H4 (cell line): ENCODE measurements at places on chromosomes 5 and 9. TPM values are rescaled to one million over a fixed set of nuclear protein-coding genes. Genes with fewer than 3 reads are reported as not detected.

AJM1 gene
- total RNA-seq = 0.06 and 0.21 TPM in 2 replicates

DNA sequence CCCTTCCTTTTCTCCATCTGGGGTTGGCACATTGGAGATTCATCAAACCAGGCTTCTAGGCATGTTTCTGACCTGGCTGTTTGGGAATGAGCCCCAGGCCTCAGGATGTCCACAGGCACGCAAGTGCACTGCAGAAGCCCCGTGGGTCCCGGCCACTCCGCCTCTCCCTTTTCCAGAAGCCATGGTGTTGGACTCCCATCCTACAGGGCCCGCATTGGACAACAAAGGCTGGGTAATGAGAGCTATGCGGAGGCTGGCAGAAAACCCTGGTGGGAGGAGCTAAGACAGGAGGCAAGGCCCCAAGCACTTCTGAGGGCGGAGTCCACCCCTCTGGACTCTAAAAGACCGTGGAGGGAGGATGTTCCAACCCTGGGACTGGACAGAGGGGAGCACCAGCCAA is 160.6 kb downstream of the OLFM1 start:
- DNase-seq = no peak

GRCh38 chr9:77927265-77927664 is 104.3 kb downstream of the GNAQ start:
- peak; percentile 68 for DNase-seq

LCN12 gene
- total RNA-seq = not detected in 2 replicates

DNA sequence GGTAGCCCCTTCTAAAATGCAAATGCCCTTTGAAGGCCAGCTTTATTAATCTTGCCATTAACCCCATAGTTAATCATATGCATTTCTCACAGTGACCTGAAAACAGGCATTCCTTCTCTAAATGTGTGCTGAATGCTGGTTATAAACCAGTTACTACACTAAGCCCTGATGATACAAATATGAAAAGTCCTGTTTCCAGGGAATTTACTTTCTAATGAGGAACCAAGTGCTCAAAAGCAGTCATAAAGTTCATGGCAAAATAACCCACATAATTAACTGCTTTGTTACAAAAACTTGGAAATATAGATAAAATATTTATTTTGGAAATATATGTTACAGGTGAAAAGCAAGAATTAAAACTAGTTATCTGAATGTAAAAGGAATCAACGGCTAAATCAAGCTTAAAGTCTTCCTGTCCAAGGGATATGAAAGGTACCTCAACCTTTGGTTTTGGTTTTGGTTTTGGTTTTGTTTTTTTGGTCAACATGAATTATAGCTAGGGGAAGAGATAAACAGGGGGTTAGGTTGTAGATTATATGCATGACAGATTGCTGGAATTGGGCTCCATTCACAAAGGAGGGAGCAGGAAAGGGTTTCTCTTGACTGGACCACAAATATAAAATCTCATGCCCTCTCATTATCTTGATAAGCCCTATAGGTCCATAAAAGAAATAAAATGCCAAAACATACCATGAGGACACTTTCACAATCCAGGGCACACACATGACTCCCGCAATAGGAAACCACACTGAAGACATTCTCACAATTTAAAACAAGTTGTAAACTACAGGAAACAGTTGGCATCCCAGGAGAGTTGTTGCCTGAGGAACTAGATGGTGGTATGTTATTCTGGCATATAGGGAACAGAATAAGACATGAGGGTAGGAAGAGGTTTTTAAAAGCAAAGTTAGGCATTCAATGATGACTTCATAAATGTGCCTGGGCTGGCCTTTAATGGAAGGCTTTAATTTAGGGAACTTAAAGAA is 46.7 kb upstream of the MACIR start:
- DNase-seq = no peak

CAVIN4 gene
- total RNA-seq = 0.37 and 0.60 TPM in 2 replicates
